Progenitor cell of endocrine pancreas (in vitro differentiated cells): ENCODE measurements at places on chromosomes 12 and 14.

DNA sequence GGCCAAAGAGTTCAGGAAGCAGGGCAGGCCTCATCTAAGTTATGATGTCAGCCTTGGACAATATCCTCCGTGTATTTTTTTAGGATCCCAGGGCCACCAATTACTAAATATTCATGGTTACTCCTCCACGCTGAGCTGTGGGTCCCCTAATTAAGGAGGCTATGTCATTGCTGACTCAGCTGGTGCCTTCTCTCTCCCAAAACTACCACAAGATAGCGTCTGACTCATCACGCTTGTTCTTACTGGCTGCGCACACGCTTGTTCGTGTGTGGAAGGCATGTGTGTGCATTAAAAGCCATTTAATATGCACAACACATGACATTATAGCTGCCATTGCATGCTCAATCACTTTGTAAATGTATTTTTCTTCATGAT lies 78.3 kb downstream of the GSC start:
- no peak for DNase-seq

DNA sequence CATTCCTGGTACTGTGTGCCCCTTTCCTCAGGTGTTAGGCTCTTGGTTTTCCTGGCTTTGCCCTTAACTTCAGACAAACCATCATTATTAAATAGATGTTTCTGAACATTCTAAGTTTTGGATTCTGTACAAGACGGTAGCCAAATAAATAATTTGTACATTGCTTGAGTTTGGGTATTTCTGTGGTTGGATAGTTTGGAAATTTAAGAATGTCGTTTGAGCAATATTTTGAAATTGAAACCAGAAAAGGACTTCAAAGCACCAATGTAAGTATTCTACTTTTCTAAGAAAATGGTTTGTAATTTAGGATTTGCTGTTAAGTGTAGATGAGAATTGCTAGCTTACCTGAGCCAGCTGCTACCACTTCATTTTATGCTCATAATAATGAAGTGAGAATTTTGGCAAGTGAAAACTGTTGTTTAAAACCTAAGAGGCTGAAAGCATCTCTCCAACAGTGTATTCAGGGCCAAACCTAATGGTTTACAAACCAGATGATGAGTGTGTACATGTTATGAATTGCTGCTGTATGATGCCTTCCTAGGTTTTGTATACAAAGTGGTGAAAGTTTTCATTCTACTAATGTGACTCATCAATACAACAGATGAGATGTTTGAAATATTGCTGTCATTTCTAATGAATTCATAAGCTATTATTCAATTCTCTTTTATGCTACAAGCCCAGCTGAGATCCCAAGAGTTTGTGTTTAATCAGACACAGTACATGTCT lies 181.5 kb upstream of the PRKD1 start:
- no peak for DNase-seq

GRCh38 chr12:79347866-79348265 lies 342.9 kb downstream of the PAWR start:
- no peak for DNase-seq

DNA sequence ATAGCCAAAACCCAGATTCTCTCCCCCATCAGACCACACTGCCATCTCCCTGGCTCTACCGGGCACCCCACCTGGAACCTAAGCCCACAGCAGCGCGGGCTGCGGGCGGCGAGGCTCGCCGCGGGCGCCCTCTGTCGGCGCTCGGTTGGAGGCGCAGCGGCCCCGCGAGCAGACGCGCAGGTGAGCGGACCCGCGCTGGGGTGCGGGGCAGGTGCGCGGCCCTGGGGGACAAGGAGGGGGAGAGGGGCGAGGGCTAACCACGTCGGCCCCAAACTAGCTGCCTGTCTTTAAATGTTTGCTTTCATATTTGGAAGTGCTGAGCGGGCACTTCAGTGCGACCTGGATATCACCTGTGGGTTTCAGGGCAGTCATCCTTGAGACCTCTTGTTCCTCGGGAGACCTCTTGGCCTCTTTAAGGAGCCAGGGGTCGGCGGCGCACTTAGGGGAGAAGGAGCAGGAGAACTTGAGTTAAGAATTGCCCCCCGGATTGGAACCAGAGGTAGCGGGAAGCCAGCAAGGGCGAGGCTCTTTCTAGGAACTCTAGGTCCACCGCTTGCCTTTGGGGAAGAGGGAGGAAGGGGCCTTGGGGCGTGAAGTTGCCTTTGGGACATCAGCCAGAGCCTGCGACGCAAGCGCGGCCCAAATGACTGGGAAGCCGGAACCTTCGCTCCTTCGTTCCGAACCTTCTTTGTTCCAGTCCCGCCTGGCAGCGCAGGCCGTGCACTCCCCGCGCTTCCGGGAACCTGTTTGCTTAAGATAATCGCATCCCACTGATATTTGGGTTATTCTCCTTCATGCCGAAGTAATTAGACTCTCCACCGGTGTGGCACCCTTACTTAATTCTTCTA lies 78.7 kb downstream of the NEDD1 start:
- DNase-seq, result peak; percentile 47

DNA sequence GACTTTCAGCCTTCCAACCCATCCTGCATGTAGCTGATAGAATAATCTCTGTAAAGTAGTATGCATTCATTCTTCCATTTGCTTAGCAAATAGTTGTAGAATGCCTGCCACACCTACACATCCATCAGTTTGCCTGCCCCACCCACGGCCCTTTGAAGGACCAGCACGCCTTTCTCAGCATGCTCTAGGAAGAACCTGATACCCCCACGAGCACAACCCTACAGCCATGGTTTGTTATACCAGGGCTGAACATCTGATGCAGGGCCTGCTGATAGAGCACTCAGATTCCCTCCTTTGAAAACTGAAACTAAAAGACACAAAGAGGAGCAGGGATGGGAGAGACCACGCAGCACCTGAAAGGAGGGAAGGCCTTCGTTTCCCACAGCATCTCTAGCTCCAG lies 205.1 kb downstream of the ANO2 start:
- no peak for DNase-seq
